Brain pericyte (primary cell): ENCODE measurements at places on chromosomes 13 and 19.
A peak's percentile ranks its signal among the peaks of the same experiment; 100 is the strongest.

- no peak for DNase-seq
These were observed 2.9 kb downstream of the UBL3 start for GRCh38 chr13:29847501-29847983.

GRCh38 chr13:39565036-39565949, 37.7 kb downstream of the LHFPL6 start:
- DNase-seq, result no peak

- no peak for DNase-seq
These were observed 48.1 kb downstream of the PSG1 start for GRCh38 chr19:42831221-42832019.

GRCh38 chr13:51520524-51520923, 63.7 kb upstream of the WDFY2 start:
- peak; percentile 43 for DNase-seq

DNA sequence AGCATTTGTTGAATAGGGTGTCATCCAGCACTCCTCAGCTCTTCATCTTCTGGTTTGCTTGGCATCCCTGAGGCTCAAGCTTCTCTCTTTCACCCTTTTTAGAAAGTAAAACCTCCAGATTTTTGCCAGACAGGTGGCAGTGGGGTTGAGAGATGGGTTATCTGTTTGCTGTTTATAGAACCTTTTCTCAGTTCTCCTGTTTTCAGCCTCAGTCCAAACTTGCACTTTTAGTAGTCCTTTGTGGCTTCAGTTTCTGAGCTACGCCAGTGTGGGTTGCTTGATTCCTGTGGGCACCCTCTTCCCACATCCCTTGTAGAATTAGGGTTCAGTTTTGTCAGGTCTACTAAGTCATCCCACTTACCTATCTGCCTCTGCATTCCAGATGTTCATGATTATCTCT, 147.9 kb downstream of the PAN3 start:
- DNase-seq, result no peak

DNA sequence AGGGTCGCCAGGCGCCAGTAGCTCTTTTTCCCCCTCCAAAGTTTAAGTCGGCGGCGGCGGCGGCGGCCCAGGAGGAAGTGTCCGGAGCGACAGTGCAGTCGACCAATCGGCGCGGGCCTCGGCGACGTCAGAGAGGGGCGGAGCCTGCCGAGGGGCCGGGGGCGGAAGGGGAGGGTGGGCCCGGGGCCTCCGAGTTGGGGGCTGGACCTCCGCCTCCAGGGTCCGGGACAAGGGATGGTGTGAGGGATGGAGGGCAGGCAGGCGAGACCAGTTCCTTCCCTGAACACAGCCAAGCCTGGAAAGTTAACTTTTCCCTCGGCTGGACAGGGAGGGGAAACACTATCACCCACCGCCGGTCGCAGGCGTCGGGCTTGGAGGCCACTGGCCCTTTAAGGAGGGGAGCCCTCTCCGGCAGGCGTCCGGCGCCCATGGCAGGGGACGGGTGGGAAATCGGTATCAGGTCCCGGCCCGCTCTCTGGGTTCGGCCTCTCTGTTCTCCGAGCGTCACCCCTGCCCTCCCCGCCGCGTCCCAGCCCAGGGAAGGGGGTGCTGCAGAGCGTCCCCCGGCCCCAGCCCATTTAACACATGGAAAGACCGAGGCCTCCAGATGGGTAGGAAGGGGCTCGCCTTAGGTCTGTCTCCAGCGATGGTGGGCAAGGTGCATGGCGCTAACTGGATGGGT, at the start of gene PRKD2:
Gene PRKD2, minus strand, starts transcription at position 81 of the 682 bp plus-strand sequence. CDS start 744 bp downstream, outside the sequence.
- DNase-seq, result no peak

- no peak for DNase-seq
These were observed 3.8 kb downstream of the MYADM start for GRCh38 chr19:53871454-53871853.

- no peak for DNase-seq
These were observed 236.4 kb downstream of the ATP8A2 start for GRCh38 chr13:25608181-25608580.

DNA sequence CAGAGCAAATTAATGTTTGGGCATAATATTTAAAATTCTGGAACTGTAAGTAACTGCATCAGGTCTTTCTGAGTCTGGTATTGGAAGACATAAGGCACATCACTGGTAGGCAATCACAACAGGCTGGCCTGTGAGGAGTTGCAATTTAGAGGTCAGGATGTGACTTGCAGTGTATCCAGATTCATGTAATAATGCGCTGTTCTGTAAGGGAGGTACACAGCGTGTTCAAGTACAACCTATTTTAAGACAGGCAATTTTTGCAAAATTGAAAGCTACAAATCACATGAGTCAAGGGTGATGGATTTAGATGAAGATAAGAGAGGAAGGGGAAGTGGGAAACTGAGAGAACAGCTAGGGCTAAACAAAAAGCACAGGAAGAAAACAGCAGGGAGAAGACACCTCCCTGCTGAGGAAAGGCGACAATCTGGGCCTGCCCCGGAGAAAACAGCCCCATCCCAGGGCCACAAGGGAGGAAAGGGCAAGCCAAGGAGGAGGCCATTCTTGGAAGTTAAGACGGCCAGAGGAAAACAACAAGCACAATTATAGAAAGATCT, 138.1 kb downstream of the LACC1 start:
- no peak for DNase-seq

DNA sequence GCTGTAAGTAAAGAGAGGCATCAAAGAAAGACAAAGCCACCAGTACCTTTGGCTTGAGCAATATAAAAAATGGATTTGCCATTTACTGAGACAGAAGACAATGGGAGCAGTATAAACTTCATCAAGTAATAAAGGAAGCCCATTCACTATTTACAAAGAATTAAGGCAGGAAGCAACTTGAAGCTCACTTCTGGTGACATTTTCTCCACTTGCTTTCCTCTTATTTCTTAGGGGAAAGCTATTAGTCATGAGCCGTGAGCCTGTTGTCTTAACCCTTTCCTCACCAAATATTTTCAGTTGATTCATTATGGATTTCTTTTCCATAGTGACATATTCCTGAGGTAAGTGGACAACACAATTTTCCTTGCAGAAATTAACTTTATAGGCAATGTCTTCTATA, 156.8 kb downstream of the DNAJC3 start:
- no peak for DNase-seq

GRCh38 chr13:25292301-25292700, 5.0 kb upstream of the MTMR6 start:
- no peak for DNase-seq

- no peak for DNase-seq
These were observed 27.4 kb upstream of the CEBPA start for GRCh38 chr19:33329736-33330135.

DNA sequence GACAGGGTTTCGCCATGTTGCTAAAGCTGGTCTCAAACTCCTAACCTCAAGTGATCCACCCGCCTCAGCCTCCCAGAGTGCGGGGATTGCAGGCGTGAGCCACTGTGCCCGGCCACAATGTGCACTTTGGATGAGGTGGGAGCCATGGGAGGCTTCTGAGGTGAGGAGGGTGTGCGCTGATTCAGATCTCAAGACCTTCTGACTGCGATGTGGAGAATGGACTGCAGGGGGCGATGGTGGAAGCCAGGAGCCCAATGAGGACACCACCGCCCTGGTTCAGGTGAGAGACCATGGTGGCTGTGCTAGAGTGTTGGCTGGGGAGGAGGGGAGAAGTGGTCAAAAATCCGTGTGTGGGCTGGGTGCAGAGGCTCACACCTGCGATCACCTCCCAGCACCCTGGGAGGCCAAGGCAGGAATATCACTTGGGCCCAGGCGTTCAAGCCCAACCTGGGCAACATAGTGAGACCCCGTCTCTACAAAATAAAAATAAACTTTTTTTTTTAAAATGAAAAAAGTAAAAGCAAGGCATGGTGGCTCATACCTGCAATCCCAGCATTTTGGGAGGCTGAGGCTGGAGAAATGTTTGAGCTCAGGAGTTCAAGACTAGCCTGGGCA, 5.6 kb downstream of the INAFM1 start:
- DNase-seq, result no peak

DNA sequence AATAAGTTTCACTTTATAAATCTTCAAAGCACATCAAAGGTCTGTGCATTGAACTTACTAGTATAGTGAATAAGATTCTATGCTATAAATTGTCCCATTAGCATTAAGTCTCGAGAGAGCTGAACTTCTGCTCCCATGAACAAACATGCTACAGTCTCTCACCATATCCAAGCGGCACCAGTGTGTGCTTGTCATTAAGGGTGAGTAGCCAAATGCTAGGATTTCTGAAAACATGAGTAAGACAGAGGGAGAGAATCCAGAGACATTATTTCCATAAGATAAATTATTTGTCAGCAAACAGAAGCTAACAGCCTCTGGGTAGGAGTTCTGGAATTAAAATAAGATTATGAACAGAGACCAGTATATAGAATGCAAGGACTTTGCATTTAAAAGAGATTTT, 2882.5 kb downstream of the PCDH9 start:
- DNase-seq, result no peak

- no peak for DNase-seq
These were observed 33.7 kb upstream of the OLFM4 start for GRCh38 chr13:52994865-52995264.

DNA sequence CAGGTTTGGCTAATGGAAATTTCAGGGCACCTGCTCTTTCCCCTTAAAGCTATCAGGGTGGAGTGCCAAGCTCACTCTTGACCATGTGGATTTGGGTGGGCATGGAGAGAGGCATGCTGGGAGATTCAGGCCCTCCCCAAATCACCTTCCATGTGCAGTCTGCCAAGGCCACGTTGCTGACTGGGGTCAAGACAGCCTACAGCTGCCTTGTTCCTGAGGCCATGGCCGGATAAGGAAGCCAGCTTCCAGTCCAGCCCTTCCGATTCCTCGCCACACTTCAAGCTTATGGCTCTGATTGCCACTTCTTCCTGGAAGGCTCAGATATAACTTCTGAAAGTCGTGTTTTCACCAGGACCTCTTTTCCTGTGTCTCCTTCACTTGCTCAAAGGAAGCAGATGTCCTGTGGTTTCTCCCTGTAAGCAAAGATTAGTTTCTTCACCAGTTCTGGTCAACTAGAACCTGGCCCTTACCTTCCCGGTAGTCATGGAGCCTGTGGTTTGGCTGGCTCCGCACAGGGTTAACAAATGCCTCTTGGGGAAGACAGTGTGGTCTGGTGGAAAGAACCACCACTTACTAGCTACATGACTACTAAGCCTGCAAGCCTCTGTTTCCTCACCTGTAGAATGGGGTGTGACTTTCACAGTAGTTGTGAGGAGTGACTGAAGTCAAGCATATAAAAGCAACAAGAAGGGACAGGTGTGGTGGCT, 16.1 kb upstream of the TPT1 start:
- DNase-seq, result no peak

GRCh38 chr19:51593969-51594773, 23.1 kb downstream of the ZNF175 start:
- peak; percentile 90 for DNase-seq

DNA sequence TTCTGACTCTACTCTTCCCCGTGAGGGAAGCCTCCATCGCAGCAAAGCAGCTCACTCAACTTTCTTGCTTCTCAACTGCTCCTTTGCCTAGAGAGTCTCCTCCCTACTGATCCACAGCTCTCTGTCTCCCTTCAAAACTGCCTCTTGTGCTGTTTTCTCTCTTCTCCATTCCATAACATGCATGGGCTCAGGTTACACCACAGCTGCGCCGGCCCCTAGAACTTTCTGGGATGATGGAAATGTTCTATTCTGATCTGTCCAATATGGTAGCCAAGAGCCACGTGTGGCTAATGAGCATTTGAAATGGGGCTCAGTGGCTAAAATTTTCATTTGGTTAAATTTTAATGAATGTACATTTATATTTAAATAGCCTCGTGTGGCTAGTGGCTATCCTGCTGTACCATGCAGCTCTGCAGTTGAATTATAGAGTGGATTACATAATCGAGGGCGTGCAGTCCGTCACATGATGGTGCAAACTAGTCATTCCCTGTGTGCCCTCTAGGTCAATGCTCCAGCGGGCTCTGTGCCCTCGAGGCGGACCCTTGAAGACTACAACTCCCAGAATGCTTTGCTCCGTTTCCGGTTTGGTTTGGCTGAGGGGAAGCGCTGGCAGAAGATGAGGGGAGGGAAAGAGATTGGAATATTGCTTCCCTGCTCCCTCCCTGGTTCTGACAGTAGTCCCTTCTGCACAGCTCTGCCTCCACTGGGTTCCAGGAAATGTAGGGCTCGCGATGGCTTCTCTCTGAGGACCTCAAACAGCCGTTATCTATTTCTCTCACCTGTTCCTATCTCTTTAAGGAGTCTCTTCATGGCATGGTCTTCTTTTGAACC, 109.8 kb downstream of the CACNA1A start:
- DNase-seq, result no peak

- DNase-seq, result peak; percentile 76
These were observed 589.8 kb downstream of the LMO7 start for GRCh38 chr13:76225815-76226489.

DNA sequence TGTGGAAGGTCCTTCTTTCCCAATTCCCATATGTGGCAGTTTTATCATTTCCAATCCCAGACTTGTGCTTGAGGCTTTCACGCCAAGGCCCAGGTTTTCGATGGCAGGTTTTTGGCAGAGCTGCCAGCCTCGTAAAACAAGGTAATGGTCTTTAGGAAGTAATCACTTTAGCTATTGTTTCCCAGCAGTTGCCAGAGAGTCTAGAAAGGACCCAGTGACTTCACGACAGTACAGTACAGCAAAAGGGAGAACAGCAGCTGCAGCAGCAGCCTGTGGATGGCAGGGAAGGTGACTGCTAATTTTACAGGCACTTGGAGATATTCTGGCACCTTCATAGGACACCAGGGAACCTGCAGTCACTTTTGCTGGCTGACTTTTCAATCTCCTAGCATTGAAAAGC, 291.6 kb upstream of the MAB21L1 start:
- DNase-seq, result no peak

GRCh38 chr13:30881191-30881651, 24.9 kb upstream of the MEDAG start:
- DNase-seq, result no peak

GRCh38 chr19:38389101-38389925, 816 bp downstream of the SPRED3 start:
- no peak for DNase-seq

GRCh38 chr19:5961969-5962945, 15.7 kb downstream of the RANBP3 start:
- peak; percentile 94 for DNase-seq
